Panc1 (cell line): ENCODE measurements at places on chromosomes 5 and 9.

- no peak for DNase-seq
Observed at GRCh38 chr9:79945016-79945415, 373.3 kb downstream of the TLE4 start.

DNA sequence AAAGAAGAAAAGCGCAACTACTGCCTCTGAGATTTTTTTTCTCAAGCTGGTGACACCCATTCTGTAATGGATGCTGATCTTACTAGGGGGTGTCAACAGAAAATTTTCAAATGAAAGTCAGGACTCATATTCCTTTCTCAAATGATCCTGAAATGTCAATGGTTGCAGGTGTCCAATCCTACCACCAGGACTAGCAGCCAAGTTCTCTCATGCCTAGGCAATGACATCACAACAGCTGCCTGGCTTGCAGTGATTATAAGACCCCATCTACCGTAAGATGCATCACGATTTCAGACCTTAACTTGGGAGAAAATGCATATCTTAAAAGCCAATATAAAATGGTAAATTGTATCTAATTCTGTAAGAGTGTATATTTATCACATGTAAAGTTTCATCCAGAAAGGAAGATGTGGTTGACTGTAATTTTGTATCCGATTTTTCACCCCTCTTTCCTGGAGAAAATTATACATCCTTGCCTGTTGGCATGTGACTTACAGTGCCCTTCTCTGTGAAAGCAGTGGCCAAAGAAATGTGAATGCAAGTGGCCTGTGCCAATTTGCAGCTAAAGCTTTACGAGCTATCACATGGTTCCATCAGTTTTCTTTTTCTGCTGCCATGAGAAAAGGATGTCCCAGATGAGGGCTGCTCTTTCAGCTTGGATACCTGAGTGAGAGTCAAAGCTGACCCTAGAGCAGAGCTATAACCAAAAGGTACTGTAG lies 104.4 kb downstream of the DENND1A start:
- DNase-seq = no peak

GRCh38 chr5:10331341-10331796 lies 22.1 kb upstream of the MARCHF6 start:
- DNase-seq = no peak

- no peak for DNase-seq
Observed at GRCh38 chr9:97905228-97905627, 17.1 kb downstream of the TRMO start.

DNA sequence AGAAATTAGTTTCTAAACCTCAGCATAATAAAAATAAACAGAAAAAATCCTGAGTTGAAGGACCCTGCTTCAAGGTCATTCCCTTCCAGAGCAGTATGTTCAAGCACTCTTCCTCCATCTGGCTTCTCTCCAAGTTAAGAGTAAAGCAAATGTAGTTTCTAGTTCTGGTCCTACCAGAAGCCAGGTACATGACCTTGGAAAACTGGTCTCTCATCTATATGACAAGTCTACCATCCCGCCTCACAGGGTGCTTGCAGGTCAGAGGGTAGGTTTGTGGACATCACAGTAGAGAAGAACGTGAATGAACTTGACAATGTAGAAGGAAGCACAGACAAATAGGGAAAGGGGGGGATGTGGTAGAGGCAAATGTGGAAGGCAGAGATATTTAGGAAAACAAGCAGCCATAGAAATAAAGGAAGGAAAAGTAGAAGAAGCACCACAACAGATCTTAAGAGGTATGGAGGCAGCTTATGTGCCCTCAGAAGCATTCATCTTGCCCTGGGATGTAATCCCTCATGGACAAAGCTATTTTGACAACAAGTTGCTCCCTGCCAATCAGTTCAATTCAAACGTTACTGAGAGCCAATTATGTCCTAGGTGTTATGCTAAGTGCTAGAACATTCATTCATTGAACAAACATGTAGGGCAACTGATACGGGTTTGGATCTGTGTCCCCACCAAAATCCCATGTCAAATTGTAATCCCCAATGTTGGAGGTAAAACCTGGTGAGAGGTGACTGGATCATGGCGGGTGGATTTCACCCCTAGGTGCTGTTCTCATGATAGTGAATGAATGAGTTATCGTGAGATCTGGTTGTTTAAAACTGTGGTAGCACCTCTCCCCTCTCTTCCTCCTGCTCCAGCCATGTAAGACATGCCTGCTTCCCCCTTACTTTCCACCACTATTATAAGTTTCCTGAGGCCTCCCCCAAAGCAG lies 23.7 kb upstream of the CTNNAL1 start:
- no peak for DNase-seq

GRCh38 chr5:155017610-155018009 lies 4.1 kb downstream of the KIF4B start:
- no peak for DNase-seq

GRCh38 chr5:133888625-133888991 lies 79.8 kb downstream of the C5orf15 start:
- DNase-seq = no peak

DNA sequence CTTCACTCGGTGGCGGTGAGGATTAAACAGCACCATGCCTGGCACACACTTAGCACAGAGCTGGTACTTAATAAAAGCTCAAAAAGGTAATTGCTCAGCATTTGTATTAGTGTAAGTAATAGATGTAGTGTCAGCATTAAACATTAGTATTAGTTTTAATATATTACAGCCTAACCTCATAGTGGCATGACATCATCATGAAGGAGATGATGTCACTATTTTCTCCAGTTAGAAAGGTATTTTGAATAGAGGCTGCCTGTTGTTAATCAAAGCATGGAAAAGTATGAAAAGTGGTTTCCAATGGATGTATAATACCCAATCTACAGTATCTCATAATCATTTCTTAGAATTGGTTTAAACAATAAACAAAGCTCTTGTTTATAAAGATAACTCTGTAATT lies 49.0 kb upstream of the FSTL4 start:
- DNase-seq = no peak

- DNase-seq = no peak
Observed at GRCh38 chr5:134586866-134587524, 45.6 kb downstream of the SAR1B start.

DNA sequence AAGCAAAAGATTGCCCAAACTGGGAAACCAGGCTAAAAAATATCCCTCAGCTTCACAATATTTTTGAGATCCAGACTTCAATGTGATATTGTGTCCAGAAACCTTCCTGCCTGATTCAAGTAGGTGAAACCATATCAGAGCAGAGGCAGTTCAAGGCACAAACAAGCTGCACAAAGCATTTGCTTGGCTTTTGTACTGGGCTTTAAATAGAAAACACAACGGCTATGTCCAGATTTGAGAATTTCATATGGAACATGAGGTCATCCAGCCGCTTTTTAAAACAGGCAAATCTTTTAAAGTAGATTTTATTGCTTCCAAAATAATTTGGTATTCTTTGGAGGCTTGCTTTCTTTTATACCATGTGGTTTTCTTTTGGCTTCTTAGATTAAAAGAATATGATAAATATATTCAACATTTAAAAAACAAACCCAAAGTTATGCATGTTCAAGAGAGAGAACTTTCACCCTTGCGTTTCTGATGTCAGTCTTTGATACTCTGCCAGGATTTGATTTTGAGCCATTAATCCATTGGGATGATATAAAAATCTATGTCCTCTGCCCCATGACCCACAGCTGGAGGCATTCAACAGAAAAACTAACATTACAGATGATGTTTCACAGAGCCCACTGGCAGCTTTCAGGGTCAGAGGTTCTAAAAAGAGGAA lies 29.0 kb upstream of the CCDC112 start:
- DNase-seq = no peak

GRCh38 chr5:33316773-33317172 lies 124.0 kb upstream of the TARS1 start:
- DNase-seq = no peak

DNA sequence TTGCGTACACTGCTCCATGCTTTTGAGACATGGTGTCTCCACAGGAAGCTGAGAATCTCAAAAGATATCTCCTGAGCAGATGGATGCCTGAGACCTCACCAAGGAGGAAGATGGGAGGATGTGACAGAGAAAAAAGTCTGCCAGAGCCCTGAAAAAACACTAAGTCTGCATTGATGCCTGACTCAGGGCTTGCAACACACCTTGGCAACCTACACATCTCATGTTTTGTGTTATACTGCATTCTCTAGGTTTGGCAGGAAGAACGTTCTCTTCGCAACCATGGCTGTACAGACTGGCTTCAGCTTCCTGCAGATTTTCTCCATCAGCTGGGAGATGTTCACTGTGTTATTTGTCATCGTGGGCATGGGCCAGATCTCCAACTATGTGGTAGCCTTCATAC lies 19.2 kb downstream of the SLC22A4 start:
- DNase-seq = no peak

GRCh38 chr5:142445266-142445665 lies 120.4 kb upstream of the SPRY4 start:
- DNase-seq = no peak

GRCh38 chr5:11363631-11364178 lies 540.5 kb downstream of the CTNND2 start:
- DNase-seq = no peak

- no peak for DNase-seq
Observed at GRCh38 chr9:6383551-6384225, 29.3 kb upstream of the UHRF2 start.

GRCh38 chr5:138901716-138902115 lies 26.6 kb upstream of the LRRTM2 start:
- no peak for DNase-seq

GRCh38 chr5:119016125-119016774 lies 27.9 kb upstream of the DTWD2 start:
- no peak for DNase-seq

- no peak for DNase-seq
Observed at GRCh38 chr9:76644171-76644570, 120.1 kb upstream of the PCA3 start.

GRCh38 chr5:18299166-18299565 lies 664.9 kb downstream of the TAF11L14 start:
- no peak for DNase-seq

- DNase-seq = no peak
Observed at GRCh38 chr9:108844856-108845255, 10.9 kb downstream of the ACTL7B start.

GRCh38 chr9:69582018-69582417 lies 90.2 kb downstream of the APBA1 start:
- DNase-seq = no peak

GRCh38 chr9:83670381-83670780 lies 37.4 kb downstream of the UBQLN1 start:
- no peak for DNase-seq

GRCh38 chr9:137116027-137116507 lies 1.5 kb upstream of the DPP7 start:
- no peak for DNase-seq

GRCh38 chr5:172371684-172372083 lies 82.6 kb downstream of the SH3PXD2B start:
- DNase-seq = no peak

DNA sequence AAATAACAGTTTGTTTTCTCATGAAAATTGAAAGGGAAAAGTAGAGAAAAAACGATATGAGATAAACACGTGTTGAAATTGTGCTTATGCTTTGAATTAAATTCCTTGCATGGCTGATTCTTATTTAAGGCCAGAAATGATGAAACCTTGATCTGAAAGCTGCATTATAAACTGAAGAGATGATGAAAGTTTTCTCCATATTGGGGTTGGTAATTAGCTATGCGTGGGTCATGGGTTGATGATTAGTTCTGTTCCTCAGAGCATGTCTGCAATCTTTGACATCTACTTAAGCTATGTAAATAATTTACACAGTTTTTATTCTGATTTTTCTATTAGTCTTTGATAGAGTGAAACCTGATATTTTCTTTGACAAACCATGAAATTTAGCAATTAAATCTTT lies 264.1 kb downstream of the CD180 start:
- DNase-seq = no peak

- no peak for DNase-seq
Observed at GRCh38 chr9:94909250-94909894, 182.9 kb downstream of the AOPEP start.

DNA sequence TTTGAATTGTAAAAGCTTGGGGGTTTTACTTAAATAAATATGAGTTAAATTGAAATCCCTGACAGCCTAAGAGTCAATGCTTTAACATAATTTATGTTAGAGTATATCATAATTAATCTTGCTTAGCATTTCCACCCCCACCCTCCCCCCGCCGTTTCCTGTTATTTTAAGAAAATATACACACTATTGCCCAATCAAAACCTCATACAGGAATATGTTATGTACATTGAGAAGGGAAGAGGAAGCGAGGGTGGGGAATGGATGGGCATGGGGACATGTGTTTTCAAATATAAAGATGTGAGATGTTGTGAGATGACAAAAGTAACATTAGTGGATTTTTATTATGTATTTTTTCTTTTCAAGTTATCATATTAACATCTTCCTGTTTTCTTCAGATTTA lies 561.1 kb upstream of the MEF2C start:
- DNase-seq = no peak

DNA sequence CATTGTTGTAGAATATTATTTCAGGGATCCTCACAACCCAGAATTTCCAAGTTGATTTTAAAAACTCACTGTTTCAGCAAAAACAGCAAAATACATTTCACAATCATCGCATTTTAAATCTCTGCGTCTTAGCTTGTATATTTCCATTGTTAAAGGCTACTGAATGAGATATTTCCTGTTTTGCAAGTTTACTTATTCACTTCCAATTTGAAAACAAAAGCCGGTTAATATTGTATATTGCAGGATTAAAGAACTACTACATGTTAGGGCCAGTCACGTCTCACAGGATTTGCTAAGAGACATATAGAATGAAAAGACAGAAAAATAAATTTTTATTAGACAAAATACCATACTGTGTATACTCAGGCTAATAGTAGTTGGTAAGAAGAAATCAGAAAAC lies 395.9 kb upstream of the CDH9 start:
- DNase-seq = no peak

DNA sequence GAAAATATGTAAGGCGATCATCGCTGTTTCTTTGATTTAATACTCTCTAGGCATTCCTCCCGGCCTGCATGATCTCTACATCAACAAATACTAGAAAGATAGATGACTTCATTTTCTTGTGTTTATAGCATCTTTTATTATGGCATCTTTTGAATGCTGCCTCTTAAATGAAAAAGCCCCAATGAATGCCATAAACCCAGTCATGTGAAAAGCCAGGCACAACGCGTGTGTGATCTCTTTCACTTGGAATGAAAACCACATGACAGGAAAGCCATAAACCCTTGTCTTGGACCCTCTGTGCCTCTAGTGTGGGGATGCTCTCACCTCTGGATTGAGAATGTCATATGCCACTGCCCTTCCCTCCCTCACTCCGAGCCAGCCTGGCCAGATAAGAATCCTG lies 476.2 kb downstream of the SEMA5A start:
- DNase-seq = no peak

DNA sequence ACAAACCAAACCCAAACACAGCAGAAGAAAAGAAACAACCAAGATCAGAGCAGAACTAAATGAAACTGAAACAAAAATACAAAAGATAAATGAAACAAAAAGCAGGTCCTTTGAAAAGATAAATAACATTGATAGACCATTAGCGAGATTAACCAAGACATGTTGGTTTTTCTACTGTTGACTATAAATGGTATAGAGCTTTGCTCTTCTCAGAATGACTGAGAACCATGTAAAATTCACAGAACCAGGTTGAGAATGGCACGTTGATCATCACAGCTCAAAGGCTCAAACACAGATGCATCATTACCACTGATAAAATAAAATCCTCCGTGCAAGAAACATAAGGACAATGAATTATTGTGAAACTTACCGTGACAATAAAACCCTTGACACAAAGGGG lies 105.2 kb downstream of the MARCHF11 start:
- no peak for DNase-seq
